ENCODE measurements at places on chromosomes 12 and 14.

DNA sequence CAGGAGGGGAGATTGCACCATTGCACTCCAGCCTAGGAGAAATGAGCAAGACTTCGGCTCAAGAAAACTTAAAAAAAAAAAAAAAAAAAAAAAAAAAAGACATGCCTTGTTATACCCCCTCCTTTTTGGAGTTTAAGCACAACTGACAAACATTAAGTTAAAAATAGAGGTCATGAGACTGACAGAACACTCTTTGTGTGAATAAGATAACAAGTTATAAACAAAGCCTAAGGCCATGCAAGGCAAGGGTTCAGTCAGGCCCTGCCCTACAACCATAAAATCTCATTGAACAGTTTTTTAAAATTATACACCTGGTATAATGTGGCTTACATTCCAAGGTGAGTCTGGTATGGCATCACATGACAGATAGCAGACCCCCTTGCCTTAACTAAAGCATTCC, 39.3 kb downstream of the TSPAN19 start:
- no peak for DNase-seq

DNA sequence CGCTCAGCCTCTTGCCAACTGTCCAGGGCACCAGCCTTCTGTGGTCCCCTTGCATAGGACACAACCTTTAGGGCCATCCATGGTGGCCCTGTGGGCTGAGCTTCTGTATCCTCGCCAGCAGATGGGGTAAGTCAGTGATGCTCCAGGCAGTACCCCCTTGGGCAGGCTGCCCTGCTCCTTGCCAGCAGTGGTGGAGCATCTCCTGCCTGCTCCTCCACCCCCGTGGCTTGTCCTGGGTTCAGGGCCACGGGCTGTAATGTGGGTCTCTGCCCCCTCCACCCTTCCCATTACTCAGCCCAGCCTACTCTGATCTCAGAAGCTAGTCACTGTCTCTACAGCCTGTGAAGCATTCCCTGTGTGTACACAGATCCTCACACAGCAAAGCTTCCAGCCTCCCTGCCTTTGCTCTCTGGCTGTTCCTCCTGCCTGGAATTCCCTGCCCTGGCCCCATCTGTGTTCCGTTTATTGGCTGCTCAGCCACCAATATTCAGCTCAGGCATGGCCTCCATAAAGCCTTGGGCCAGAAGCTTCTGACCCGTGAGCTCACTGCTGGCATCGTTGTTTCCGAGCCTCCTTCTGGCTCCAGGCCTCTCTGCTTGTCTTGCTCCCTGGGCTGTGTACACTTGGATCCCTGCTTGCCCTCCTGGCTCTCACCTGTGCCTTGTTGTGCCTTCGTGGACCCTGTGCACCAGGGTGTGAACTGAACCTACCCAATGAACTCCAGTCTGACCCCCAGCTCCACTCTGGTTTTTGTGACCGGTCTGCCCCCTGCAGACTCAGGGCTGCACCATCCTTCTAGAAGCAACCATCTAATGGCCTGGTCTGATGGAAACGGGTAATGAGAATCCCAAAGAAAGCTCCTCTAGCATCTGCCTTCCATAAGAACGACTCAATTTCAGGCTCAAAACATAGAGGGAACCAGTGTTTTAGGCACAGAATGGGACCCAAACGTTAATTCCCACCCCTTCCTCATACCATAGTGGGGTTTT, 177.0 kb upstream of the PRMT8 start:
- peak; percentile 59 for DNase-seq

- peak; percentile 20 for DNase-seq
These were observed 72.4 kb downstream of the HECTD4 start for GRCh38 chr12:112309797-112310196.

- no peak for DNase-seq
These were observed 161.6 kb upstream of the PWP1 start for GRCh38 chr12:107523775-107524535.

GRCh38 chr12:130158754-130159059, 3.6 kb upstream of the FZD10 start:
- DNase-seq = no peak

GRCh38 chr14:102140027-102140749, 491 bp downstream of the WDR20 start:
- DNase-seq = peak; percentile 69

GRCh38 chr12:3896801-3897351, 23.7 kb upstream of the PARP11 start:
- peak; percentile 22 for DNase-seq

DNA sequence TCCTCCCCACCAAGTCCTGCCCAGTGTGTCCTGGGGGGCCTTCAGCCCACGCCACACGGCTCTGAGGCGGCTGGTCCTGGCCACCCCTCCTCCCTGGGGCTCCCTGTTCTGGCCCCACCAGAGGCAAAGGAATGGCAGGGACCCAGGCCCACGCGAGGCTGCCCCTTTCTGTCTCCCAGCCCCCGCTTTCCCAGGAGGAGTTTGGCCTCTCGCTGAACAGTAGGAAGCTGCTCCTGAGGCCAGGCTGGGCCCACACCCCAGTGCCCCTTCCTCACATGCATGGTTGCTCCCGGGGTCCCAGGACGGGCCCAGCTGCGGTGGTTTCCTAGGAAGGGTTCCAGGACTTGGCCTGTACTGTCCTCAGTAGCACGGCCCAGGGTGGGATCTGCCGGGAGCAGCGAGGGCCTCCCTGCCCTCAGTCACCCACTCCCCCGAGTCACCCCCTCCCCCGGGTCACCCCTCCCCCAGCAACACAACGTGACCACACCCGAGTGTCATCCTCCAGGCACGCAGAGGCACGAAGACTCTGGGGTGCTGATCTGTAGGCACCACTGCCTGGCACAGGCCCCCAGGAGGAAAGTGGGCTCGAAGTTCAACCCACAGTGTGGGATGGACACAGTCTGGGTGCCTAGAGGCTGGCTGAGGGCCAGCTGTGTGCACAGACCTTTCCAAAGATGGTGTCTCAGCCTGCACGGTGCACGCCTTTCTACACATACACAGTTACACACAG, 33.0 kb downstream of the LRCOL1 start:
- DNase-seq = no peak

DNA sequence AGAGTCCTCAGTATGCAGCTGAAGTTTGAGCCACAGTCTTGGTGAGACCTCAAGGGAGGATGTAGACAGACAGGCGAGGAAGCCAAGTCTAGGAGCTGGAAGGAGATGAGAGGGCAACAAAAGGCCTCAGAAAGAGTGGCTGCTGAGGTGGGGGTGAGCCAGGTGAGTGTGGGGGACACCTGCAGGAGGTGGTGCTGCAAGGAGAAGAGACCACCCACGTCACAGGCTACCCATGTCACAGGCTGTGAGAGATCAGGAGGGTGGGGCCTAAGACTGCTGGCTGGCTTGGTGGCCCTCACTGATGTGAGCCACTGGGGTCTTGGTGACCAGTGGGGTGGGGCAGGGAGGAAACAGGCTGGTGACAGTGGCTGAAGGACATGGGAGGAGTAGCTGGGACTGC, 97.3 kb downstream of the KIF26A start:
- no peak for DNase-seq

GRCh38 chr14:20219033-20219432, 4.5 kb upstream of the OR11H6 start:
- peak; percentile 24 for DNase-seq

DNA sequence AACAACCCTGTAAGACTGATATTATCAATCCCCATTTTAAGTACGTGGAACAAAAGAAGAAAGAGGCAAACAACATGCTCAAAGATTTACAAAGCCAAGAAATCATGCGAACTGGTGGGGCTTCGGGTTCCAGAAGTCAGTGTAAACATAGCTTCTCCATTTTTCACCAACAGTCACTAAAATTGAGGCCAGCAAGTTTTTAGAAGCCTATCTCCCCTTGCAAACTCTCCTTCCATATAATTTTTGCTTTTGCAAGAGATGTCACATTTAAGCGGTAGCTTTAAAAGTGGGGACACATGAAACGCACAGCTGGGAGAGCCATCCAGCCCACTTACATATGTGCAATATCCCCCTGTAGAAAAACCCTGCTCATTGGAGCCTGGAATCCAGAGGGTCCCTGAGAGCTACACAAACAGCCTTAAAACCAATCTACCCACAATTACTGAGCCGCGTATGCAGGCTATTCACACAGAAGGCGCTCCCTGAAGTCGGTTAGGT, 797 bp downstream of the SLC11A2 start:
- DNase-seq = no peak

DNA sequence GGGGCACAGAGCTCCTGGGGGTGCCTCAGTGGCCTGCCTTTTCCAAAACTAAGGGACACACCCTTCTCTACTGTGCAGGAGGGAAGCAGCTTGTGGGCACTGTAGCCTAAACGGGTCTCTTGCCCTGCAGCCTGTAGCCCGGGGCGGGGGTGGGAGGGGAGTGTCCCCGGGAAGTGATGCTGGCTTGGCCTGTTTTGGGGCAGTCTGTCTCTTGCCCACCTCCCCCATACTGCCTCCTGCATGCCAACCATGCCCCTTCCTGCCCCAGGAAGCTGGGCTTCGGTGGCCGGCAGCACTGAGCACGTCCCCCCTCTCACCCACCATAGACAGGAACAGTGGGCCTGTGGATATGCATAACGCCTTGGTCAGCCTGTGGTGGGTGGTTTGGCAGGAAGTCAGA, 43.4 kb downstream of the PRIMA1 start:
- no peak for DNase-seq

- DNase-seq = peak; percentile 27
These were observed at the start of gene RNU6-7 for GRCh38 chr14:32201816-32202490. Gene RNU6-7, plus strand, starts transcription at chr14:32202045.

- DNase-seq = no peak
These were observed 21.0 kb downstream of the ARL6IP4 start for GRCh38 chr12:123001464-123001863.

- peak; percentile 87 for DNase-seq
These were observed 28.4 kb upstream of the BDKRB2 start for GRCh38 chr14:96176275-96176674.

GRCh38 chr14:73162251-73162650, 25.9 kb downstream of the PSEN1 start:
- no peak for DNase-seq

GRCh38 chr12:34363050-34363673, 340.9 kb downstream of the ALG10 start:
- no peak for DNase-seq

- no peak for DNase-seq
These were observed 131.1 kb upstream of the G2E3 start for GRCh38 chr14:30427846-30428245.

GRCh38 chr14:102272392-102272791, 32.6 kb downstream of the MOK start:
- peak; percentile 66 for DNase-seq

DNA sequence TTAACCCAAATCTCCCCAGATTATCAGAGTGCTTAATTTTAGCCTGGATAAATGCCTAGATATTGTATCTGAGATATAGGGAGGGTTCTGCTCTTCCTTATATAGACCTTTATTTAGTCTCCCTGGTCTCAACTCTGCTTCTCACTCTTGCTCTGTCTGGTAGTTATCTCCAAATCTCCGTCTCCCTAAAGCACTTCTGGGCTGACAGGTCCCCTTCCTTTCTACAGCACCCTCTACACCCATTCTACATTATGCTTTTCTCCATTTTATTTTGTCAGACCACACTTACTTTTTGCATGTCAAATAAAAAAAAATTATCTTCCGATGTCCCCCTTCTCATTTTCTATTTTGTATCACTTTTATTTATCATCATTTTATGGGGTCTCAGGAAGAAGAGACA, 2.0 kb upstream of the ERC1 start:
- no peak for DNase-seq

DNA sequence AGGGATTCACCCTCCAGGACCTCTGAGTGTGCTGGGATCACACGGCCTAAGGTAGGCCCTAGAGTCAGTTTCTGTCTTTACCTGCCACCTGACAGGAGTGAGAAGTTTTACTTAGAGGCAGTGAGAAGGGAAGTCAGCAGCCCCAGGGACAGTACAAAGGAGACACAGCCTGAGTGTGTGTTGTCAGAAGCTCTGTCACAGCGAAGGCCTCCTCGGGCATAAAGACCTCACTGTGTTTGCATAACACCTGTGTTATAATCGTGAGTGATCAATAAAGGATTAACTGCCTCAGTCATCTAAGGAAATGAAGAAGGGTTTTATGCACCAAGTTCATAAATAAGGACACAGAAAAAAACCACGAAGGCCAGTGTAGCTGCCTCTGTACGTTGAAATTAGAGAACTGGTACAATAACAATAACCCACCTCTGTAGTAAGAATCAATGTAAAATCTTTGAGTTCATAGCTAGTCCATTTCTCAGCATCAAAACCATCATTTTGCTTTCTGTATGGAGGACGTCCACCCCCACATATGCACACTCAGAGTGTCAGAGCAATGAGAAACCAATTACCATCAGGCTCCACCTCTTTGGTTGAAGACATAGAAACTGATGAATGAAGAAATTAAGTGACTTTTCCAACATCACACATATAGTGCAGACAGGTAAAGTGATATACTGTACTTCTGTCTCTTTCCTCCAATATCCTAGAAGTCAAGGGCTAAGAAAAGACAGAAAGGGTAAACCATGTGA, 159.3 kb downstream of the DAD1 start:
- DNase-seq = no peak

DNA sequence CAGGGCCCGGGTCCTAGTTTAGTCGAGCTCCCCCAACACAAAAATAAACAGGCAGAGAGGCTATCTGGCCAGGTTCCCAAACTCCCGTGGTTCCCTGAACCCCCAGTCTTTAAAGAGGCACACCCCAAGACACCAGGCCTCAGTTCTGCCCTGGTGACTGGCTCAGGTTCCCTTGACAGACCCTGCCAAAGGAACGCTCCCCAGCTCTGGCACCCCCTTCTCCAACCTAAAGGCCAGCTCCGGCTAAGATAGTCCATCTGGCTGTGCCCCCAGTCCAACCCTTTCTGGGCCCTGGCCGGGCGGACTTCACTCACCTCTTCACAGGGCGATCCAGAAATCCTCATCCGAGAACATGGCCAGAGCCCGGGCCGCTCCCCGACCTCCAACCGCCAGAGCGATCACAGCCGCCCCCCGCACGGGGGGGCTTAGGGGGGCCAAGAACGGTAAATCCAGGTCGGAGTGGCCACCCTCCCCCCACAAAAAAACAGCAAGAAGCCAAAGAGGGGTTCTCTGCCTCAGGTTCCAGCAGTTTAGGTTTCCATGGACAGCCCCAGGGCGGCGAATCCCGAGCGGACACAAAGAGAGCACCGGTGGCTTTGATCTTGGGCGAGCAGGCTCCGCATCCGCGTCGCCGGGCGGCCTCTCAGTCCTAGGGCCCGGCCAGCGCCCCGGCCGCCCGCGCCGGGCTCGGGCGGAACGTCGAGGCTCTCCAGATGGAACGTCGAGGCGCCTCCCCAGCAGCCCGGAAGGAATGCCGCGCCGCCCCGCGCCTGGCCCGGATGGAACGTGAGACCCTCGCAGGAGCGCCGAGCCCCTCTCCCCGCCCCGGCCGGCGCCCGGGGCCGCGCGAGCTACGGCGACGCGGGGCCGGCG, 1.1 kb downstream of the KMT2D start:
- peak; percentile 73 for DNase-seq

- DNase-seq = no peak
These were observed 155.1 kb downstream of the BTG1 start for GRCh38 chr12:91990525-91990924.

DNA sequence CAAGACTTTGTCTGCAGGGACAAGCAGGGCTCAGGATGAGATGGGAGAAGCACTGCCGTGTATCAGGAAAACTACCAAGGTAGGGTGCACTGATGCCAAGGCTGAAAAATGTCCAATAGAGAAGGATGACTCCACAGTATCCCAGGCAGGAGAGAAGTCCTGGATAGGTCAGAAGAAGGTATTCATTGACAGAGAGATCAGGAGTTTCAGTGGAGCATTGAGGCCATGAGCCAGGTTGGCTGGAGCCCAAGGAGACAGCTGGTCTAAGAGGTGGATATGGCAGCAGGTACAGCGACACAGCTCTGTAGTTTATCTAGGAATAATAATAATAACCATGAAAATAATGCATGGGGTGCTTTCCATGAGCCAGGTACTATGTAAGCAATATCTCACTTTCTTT, 180.9 kb downstream of the EXOC5 start:
- DNase-seq = no peak

GRCh38 chr14:32171469-32171868, 30.4 kb upstream of the RNU6-7 start:
- no peak for DNase-seq
